ENCODE measurements at places on chromosomes 1 and 21.
A peak's percentile ranks its signal among the peaks of the same experiment; 100 is the strongest.

DNA sequence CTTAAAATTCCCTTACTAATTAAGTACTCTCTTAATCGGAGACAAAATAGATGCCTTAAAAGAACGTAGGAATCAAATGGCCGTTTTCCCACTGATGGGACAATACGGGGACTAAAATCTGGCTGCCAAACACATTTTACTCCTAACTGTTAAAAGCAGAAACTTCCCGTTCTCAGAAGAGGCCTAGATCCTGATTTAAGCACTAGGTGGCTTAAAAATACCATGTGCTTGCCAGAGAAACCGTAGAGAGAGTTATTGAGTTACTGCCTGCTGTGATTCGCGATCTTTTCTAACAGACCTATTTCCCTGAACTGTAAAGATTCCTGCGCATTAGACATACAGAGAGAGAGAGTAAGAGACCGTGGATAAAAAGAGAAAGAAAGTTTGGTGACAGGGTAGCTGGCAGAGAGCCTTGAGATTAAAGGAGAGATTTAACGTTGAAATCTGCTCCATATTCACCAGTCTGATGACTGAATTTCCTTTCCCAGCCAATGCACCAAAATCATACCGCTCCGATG, 54.4 kb upstream of the STUM start:
- H3K4me3 ChIP-seq, result no peak overlapping the region
- no peak overlapping the region for H3K27ac ChIP-seq

DNA sequence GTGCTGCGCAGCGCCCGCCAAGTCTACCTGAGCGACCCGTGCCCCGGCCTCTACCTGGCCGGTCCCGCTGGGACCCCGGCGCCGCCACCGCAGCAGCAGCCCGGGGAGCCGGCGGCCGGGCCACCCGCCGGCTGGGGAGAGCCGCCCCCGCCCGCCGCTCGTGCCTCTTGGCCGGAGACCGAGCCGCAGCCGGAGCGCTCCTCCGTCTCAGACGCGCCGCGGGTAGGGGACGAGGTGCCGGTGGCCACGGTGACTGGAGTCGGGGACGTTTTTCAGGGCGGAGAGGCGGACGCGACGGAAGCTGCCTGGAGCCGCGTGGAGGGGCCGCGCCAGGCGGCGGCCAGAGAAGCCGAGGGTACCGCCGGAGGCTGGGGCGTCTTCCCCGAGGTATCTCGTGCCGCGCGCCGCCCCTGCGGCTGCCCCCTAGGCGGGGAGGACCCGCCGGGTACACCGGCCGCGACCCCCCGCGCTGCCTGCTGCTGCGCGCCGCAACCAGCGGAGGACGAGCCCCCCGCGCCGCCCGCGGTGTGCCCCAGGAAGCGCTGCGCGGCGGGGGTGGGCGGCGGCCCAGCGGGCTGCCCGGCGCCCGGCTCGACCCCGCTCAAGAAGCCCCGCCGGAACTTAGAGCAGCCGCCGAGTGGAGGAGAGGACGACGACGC, 646 bp downstream of the IER5 start:
- no peaks in the 10 kb centered on the region for H3K27me3 ChIP-seq
- peaks cover 25% of the 10 kb centered on the region for H3K36me3 ChIP-seq
- peak overlapping the region; percentile 92 for H3K27ac ChIP-seq
- peak overlapping the region; percentile 93 for H3K4me3 ChIP-seq

GRCh38 chr1:22340873-22341272, 110.8 kb upstream of the ZBTB40 start:
- no peak for DNase-seq
- H3K4me1 ChIP-seq, result no peaks in the 10 kb centered on the region
- no peaks in the 10 kb centered on the region for H3K36me3 ChIP-seq
- H3K27me3 ChIP-seq, result peaks cover 21% of the 10 kb centered on the region
- no peak overlapping the region for H3K4me3 ChIP-seq

- no peak for DNase-seq
- H3K27ac ChIP-seq, result no peak overlapping the region
- H3K36me3 ChIP-seq, result no peaks in the 10 kb centered on the region
- no peak overlapping the region for H3K4me3 ChIP-seq
- H3K4me1 ChIP-seq, result peaks cover 12% of the 10 kb centered on the region
These were observed 12.3 kb upstream of the LEFTY2 start for GRCh38 chr1:225953315-225953714.

GRCh38 chr21:16426936-16427335, 697.2 kb downstream of the USP25 start:
- H3K4me3 ChIP-seq, result no peak overlapping the region
- H3K27me3 ChIP-seq, result no peaks in the 10 kb centered on the region
- DNase-seq, result no peak
- no peak overlapping the region for H3K27ac ChIP-seq
- H3K36me3 ChIP-seq, result no peaks in the 10 kb centered on the region

- no peak overlapping the region for H3K27ac ChIP-seq
- H3K4me3 ChIP-seq, result no peak overlapping the region
- DNase-seq, result no peak
- no peaks in the 10 kb centered on the region for H3K36me3 ChIP-seq
- peaks cover 18% of the 10 kb centered on the region for H3K4me1 ChIP-seq
These were observed 155.0 kb upstream of the RUNX1 start for GRCh38 chr21:35204125-35204524.

DNA sequence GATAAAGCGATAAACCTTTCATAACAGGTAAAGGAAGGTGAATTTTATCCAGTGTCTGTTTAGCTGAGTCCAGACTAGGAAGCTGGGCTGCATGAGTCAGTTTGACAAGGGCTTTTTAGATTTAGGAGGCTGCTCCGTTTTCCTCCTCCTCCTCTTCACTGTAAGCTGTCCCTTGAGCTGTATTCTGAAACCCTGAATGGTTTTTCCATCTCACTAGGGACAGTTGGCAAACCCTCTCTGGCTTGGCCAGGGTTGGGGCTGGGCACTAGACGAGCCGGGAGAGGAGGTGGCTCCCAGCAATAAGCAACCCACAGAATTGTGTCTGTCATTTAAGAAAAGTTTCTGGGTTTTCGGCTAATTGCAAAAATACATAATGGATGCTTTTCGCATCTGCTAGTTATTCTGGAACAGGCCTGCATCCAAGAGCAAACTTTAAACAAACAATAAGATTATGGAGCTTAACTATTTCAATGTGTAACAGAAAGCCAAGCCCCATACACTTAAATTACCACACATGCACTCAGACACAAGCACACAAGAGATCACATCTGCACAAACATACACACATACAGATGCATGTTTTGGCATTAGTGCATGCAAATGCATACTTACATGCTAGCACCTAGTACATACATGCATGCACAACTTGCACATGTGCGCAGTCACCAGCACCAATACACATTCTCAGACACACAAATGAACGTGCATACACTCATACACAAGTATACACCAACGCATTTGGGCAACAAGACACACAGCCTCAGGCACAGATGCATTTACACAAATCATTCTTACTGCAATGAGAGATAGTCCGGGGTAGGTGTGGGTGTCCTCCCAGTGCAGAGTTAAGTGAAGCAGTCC, 27.8 kb upstream of the FOXE3 start:
- no peak overlapping the region for H3K4me3 ChIP-seq
- no peaks in the 10 kb centered on the region for H3K36me3 ChIP-seq
- peaks cover 2% of the 10 kb centered on the region for H3K27me3 ChIP-seq
- no peak overlapping the region for H3K27ac ChIP-seq
- no peak for DNase-seq
- no peaks in the 10 kb centered on the region for H3K4me1 ChIP-seq

- H3K27ac ChIP-seq, result no peak overlapping the region
- H3K4me1 ChIP-seq, result peaks cover 52% of the 10 kb centered on the region
- H3K27me3 ChIP-seq, result no peaks in the 10 kb centered on the region
- DNase-seq, result no peak
These were observed 16.3 kb upstream of the H3-3A start for GRCh38 chr1:226046240-226046639.

DNA sequence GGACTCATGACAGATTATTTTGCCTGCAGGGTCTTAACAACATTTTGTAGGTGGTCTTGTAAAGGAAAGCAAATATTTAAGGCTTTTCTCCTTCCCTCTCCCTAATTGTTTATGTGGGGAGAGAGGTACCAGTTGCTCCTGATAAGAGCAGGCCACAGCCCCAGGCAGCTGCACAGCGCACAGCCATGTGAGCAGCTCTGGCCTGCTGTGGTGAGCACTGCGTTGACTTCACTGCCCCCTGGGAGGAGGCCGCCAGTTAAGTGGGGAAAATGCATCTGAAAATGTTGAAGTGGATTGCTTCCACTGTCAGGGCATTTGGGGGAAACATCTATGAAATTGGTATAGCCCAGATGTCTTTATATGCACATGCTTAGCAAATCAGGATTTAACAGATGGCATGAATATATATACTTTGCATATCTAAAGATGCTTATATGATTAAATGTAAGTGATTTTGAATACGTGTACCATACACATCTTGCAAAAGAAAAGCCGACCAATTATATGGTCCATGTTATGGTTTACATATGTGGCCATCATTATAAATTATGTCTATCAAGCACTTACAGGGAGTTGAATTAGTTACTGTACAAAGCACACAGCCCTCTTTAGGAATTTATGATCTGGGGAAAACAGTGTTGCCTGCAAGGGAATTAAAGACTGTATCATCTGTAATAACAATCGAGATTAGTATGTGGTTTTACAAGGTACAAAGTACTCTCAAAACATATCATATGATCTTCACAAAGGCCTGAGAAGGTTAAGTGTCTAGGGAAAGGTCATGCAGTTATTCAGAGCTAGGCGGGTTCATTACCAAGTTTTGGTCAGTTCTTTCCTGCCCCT, 132.1 kb downstream of the RHOU start:
- H3K4me3 ChIP-seq, result no peak overlapping the region
- H3K27me3 ChIP-seq, result no peaks in the 10 kb centered on the region
- no peak overlapping the region for H3K27ac ChIP-seq

- no peak overlapping the region for H3K4me3 ChIP-seq
- H3K4me1 ChIP-seq, result peaks cover 6% of the 10 kb centered on the region
- peaks cover 80% of the 10 kb centered on the region for H3K27me3 ChIP-seq
- no peaks in the 10 kb centered on the region for H3K36me3 ChIP-seq
- H3K27ac ChIP-seq, result no peak overlapping the region
- DNase-seq, result no peak
These were observed 829 bp upstream of the HES2 start for GRCh38 chr1:6420454-6421042.

DNA sequence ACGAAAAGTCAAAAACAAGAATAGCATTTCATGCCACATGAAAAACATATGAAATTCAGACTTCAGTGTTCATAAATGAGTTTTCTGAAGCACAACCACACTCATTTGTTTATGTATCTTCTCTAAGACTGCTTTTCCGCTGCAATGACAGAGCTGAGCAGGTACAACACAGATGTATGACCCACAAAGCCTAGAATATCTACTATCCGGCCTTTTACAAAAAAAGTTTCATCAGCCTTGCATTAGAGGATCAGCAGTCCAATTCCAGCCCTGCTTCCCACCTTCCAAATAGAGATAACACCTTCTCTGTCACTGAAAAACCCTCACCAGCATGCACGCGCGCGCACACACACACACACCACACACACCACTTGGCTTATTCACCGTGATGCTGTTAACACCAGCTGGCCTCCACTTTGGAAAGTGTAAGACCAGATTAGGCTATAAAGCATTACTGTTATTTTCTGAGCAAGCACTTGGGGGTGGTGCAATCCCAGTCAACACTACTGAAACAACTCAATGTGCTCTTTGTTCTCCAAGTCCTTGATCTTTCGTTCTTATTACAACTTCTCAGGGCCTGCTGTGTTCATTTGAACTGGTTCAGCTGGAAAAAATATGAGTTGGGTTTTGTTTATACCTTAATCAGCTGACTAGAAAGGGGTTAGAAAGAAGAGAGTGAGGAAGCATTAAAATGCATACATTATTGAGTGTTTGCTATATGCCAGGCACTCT, 90.0 kb downstream of the GLUL start:
- H3K27me3 ChIP-seq, result no peaks in the 10 kb centered on the region
- H3K36me3 ChIP-seq, result no peaks in the 10 kb centered on the region
- peaks cover 48% of the 10 kb centered on the region for H3K4me1 ChIP-seq
- H3K27ac ChIP-seq, result no peak overlapping the region
- DNase-seq, result no peak

DNA sequence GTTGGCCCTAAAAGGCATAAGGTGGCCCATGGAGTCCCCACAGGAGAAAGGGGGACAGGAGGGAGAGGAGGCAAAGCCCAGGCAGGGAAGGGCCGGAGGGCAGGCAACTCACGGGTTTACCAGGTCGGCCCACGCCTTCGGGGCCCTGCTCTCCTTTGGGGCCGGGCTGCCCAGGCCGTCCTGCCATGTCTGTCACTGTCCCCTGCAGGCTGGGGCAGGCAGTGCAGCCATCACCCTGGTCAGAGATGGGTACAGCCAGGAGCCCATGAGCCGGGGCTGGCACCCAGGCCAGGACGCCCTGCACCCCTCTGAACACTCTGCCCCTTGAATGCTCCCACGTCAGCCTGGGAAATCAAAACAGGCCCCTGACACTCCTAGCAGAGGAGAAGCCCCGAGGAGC, 19.8 kb downstream of the COL16A1 start:
- no peaks in the 10 kb centered on the region for H3K36me3 ChIP-seq
- H3K4me3 ChIP-seq, result no peak overlapping the region
- H3K27ac ChIP-seq, result no peak overlapping the region
- DNase-seq, result no peak
- no peaks in the 10 kb centered on the region for H3K27me3 ChIP-seq
- H3K4me1 ChIP-seq, result no peaks in the 10 kb centered on the region

GRCh38 chr1:71835442-71835813, 446.9 kb downstream of the NEGR1 start:
- no peaks in the 10 kb centered on the region for H3K27me3 ChIP-seq
- no peak overlapping the region for H3K27ac ChIP-seq
- no peaks in the 10 kb centered on the region for H3K4me1 ChIP-seq
- no peaks in the 10 kb centered on the region for H3K36me3 ChIP-seq

GRCh38 chr1:15883326-15883725, 35.8 kb downstream of the SPEN start:
- H3K36me3 ChIP-seq, result no peaks in the 10 kb centered on the region
- no peak overlapping the region for H3K4me3 ChIP-seq
- H3K27ac ChIP-seq, result peak overlapping the region; percentile 64

GRCh38 chr1:84430546-84430945, 32.3 kb downstream of the DNASE2B start:
- no peak for DNase-seq
- H3K36me3 ChIP-seq, result no peaks in the 10 kb centered on the region
- H3K4me3 ChIP-seq, result no peak overlapping the region

DNA sequence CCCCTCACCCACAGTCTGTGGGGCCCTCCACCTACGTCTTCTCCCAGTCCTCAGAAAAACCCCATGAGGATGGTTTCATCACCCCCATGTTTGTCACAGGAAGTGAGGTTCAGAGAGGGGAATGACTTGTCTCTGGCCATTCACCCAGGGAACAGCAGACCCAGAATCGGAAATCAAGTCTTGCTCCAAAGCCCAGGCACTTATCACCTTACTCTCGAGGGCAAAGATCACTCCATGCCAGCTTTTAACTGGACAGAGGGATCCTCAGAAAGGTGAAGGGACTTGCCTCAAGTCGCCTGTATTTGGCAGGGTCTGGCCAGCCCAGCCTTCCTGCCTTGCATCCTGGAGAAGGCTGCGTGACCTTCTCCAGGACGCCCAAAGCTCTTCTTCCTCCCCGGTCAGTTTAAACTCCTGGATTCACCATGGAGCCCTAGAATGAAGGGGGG, 57.9 kb upstream of the SSBP3 start:
- no peak overlapping the region for H3K27ac ChIP-seq
- peaks cover 29% of the 10 kb centered on the region for H3K4me1 ChIP-seq
- no peak overlapping the region for H3K4me3 ChIP-seq
- H3K36me3 ChIP-seq, result no peaks in the 10 kb centered on the region
- peak; percentile 83 for DNase-seq

GRCh38 chr1:233010146-233010545, 59.7 kb downstream of the NTPCR start:
- no peak overlapping the region for H3K27ac ChIP-seq
- no peak overlapping the region for H3K4me3 ChIP-seq
- no peaks in the 10 kb centered on the region for H3K4me1 ChIP-seq
- DNase-seq, result no peak
- no peaks in the 10 kb centered on the region for H3K27me3 ChIP-seq

Measured in CD14-positive monocyte (primary cell).